ENCODE measurements at places on chromosomes 12 and 14. TPM values are rescaled to one million over a fixed set of nuclear protein-coding genes. Genes with fewer than 3 reads are reported as not detected.

Gene DAD1
- 410 TPM for polyA plus RNA-seq

- DNase-seq: no peak
Measured at GRCh38 chr12:57171668-57172067, 24.2 kb upstream of the LRP1-AS start.

DNA sequence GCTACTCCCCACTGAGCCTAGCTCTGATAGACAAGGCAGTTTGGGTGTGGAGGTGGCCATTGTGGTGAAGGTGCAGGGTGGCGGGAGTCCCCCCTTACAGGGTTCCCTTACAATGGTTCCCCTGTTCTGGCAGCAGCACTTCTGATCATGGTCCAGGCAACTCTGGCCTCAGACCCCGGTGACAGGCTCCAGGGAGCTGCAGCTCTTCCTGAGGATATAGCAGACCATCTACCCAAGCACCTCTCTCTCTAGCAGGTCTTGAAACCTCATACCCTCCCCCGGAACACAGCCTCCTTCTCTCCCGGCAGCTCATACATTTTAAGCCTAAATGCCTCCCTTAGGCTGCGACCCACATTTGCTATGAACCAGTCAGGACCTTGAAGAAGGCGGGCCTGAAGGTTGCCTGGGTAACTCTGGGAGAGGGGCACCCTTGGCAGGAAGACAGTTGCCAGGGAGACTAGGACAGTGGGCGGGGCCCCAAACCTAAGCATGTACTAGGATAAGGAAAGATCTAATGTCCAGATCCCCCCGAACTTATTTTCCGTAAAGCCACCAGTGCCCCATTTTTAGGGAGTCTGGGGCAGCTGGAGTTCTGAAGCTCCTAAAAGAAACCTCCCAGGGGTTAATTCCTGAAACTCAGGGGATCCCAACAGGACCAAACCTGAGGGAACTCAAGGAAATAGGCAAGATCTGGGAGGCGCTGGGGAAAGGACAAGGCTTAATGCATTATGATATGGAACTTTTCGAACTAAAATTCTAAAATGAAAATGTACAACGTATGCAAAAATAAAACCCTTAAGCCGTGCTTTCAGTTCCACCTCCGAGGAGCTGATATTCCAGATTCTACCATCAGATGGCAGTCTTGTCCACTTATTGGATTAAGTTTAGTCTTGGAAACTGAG is 4.5 kb upstream of the GDF11 start:
- peak; percentile 97 for DNase-seq

- DNase-seq: no peak
Measured at GRCh38 chr12:49750027-49750995, 9.0 kb downstream of the TMBIM6 start.

Gene NINJ2
- 26.6 TPM for polyA plus RNA-seq

Gene CKB
- polyA plus RNA-seq: 2,462 TPM

GRCh38 chr12:26863515-26863914 is 30.5 kb upstream of the ITPR2 start:
- DNase-seq: no peak

GRCh38 chr14:80434574-80435321 is 223.4 kb upstream of the DIO2 start:
- no peak for DNase-seq

Gene PIWIL1
- polyA plus RNA-seq: not detected

DNA sequence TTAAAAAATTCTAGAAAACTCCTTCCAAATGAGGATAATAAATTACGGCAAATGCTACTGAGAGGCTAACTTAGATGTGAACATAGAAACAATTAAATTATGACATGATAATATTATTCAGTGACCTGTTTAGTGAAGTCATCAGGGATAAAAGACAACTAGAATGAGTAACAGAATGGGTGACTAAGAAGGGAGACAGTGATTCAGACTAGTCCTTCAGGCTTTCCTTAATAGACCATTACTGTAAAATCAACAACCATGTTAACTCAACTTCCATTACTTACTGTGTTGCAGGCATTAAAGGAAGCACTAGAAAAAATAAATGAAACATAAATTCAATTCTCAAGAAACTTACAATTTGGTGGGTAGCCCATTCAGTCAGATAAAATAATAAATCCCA is 543.9 kb upstream of the LRFN5 start:
- DNase-seq: no peak

DNA sequence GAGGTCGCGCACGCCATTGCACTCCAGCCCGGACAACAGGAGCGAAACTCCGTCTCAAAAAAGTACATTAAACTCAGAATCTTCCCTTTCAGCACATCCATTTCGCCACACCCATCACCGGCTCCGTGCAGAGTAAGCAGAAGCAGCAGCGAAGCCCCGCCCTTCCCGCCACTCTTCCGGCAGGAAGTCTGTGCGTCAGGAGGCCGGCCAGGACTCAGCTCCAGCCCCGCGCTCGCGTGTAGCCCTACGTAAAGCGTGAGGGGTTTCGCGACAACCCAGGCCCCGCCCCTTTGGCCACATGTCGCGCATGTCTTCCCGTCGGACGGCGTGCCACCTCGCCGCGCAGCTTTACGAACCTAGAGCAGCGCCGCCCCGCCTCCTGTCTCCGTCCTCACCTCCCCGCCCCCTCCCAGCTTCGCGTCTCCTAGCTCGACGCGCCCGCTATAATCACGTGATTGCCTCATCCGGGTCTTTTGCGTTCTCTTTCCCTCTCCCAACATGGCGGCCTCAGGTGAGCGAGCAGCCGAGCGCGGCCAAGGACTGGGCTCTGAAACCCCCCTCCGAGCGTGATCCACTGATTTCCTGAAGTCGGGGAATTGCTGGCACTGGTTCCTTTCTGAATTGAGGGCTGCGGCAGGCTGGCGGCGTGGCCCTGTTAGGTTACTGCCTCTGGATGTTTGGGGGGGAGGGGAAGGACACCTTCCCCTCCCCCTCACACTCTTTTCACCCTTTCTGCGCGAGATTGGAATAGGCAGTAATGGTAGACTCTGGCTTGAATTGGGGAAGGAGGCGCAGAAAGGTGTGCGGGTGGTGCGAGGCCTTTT is at the start of gene EIF4B:
Gene EIF4B (plus strand): TSS at position 471 of the 824 bp plus-strand sequence. CDS start 28 bp downstream, at position 499.
- peak; percentile 100 for DNase-seq

Gene TEAD4
- 6.1 TPM for polyA plus RNA-seq

Gene CCDC175
- polyA plus RNA-seq: not detected

DNA sequence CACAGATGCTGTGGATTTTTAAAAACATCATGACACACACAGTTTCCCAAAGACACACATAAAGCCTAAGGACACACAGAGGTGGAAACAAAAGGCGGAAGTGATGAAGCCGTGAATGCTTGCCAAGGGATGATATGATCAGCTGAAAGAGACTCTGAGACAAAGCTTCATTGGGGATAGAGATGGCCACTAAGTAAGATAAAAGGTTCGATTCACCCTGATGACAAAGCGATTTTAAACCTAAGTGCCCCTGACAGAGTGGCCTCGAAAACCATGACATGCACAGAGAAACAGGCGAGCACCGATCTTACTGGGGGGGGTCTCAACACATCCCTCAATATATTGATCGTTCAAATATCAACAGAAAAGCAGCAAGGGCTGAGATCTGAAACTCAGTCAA is 20.3 kb upstream of the EIF5 start:
- no peak for DNase-seq

Gene FRS2
- 8.3 TPM for polyA plus RNA-seq

DNA sequence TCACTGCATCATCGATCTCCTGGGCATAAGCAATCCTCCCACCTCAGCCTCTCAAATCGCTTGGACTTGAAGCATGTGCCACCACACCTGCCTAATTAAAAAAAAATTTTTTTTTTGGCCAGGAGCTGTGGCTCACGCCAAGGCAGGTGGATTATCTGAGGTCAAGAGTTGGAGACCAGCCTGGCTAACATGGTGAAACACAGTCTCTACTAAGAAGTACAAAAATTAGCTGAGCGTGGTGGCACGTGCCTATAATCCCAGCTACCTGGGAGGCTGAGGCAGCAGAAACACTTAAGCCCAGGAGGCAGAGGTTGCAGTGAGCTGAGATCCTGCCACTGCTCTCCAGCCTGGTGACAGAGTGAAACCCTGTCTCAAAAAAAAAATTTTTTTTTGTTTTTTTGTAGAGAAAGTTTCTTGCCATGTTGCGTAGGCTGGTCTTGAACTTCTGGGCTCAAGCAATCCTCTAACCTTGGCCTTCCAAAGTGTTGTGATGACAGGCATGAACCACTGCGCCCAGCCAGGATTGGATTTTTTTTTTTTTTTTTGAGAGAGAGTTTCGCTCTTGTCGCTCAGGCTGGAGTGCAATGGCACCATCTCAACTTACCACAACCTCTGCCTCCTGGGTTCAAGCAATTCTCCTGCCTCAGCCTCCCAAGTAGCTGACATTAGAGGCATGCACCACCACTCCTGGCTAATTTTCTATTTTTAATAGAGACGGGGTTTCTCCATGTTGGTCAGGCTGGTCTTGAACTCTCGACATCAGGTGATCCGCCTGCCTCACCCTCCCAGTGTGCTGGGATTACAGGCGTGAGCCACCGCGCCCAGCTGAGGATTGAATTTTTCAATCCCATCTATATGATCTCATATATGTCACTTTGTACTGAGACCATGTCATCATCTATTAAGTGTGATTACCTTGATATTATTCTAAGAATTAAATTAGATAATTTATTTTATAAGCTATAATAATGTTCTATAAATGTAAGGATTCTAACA is 12.4 kb downstream of the SLC2A3 start:
- DNase-seq: no peak

Gene LTB4R2
- polyA plus RNA-seq: 3.0 TPM

DNA sequence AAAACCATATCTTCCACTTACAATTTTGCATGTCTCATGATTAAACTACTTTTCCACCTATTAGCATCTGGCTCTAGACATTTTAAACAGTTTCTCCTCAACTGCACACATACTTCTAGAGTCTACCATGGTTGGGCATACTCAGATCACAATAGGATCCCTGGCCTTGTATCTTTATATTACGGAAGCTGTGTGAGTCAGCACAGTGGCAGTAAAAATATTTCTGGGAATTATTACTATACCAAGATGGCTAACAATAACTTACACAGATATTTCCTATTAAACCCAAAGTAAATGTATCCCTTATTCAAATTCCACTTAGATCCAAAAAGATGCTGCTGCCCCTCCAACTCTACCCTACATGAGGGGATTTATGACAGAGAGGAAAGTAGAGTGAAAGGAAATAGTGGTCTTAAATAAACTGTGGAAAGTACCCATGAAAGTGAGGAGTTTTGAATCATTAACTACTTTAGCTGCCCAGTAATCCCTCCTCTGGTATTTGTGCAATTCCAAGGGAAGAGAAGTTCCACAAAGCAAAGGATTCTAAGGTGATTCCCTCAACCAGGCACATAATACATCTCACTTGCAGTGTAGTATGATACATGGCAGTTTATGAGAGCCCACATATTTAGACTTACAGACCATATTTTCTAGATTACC is 14.0 kb upstream of the CPSF6 start:
- no peak for DNase-seq
